ENCODE measurements at places on chromosomes 16 and 17.

GRCh38 chr16:56630134-56630533 lies 2.3 kb upstream of the MT1M start:
- DNase-seq: no peak

GRCh38 chr16:30947859-30948666 lies 805 bp upstream of the ORAI3 start:
- no peak for DNase-seq

GRCh38 chr17:29764217-29764616 lies 141.5 kb upstream of the CORO6 start:
- DNase-seq: no peak

GRCh38 chr17:3669085-3669347 lies 404 bp downstream of the EMC6 start:
- DNase-seq: no peak

DNA sequence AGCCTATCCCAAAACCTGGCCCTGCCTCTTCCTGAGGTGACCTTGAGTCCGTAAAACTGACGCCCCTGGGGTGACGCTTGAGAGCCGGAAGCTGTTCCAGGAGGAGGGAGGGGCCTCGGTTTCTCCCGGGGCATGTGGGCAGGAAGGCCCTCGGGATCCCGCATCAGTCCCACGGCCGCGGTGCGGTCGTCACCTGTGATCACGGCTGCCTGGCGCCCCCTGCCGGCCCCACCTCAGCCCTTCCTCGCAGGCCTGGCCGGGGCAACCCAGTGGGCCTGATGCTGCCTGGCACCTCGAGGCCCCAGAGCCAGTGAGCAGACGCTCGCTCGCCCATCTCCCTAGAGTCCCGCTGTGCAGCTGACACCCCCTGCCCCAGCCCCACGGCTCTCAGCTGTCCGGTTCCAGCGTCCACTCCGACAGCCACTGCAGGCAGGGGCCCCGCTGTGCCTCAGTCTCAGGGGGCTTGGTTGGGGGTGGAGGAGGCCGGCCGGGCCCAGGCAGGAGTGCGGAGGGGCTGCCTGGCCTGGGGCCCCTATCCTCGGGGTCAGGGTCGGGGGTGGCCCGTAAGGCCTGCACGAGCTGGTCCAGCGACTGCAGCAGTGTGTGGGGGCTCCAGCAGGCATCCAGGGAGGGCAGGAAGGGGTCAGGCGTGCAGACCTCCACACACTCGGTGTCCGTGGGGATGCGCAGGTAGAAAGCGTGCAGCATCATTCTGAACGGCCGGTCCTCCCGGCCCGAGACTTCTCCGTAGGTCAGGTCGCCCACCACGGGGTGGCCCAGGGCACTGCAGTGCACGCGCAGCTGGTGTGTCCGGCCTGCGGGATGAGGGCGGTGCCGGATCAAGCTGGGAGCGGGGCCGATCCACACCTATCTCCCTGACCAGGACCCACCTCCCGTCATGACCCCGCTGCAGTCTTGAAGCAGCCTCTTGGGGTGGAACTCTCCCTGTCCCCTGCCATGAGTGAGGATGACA lies 2.3 kb downstream of the RPUSD1 start:
- DNase-seq: peak; percentile 59

DNA sequence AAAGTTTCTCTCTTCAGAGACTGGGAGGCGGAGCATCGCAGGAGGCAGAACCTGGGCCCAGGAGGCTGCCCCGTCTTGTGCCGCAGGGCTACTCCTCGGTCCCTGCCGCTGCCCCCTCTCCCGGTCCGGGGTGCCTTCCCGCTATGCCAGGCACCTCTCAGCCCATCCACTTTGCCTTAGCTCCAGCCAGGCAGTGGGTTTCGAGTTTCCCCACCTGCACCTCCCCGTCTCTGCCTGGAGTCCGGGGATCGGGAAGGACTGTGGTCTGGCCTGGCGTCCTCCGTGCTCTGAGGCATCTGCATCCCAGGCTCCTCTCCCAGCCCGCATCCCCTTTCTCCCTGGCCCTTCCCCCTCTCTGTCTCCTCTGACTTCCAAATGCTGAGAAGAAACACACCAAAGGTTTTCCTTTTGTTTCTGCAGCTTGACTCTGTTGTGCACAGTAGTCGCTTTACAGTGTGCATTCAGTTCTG lies 26.8 kb upstream of the PIK3R6 start:
- DNase-seq: no peak

DNA sequence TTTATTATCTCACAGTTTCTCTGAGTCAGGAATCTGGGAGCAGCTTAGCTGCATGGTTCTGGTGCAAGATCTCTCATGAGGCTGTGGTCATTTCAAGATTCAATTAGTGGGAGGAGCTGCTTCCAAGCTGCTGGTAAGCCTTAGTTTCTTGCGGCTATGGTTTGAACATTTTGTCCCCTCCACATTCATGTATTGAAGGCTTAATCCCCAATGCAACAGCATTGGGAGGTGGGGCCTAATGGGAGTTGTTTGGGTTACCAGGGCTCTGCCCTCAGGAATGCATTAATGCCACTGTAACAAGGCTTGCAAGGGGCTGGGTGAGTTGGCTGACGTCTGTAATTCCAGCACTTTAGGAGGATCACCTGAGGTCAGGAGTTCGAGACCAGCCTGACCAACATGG lies 272.9 kb downstream of the UTP18 start:
- DNase-seq: no peak

- DNase-seq: no peak
These were observed 66.8 kb downstream of the MARCHF10 start for GRCh38 chr17:62741290-62741689.

- DNase-seq: no peak
These were observed 375.3 kb downstream of the WWOX start for GRCh38 chr16:78474762-78475161.

DNA sequence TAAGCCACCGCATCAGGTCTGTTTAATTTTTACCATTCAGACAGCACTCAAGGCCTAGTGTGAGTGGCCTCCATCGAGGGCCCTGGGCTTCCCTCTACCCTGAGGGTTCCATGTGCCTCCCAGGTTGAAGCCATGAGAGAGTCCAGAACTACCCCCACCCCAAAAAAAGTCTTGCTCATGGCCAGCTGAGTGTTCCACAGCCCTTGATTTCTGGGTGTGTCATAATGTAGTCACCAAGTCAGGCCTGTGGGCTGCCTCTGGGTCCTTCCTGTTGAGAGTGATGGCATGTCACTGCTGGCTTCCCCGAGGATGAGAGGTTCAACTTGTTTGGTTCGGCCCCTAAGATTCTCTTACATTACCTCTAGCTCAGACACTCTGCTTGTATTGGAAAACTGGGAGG lies 100.6 kb downstream of the PITPNC1 start:
- DNase-seq: peak; percentile 13

DNA sequence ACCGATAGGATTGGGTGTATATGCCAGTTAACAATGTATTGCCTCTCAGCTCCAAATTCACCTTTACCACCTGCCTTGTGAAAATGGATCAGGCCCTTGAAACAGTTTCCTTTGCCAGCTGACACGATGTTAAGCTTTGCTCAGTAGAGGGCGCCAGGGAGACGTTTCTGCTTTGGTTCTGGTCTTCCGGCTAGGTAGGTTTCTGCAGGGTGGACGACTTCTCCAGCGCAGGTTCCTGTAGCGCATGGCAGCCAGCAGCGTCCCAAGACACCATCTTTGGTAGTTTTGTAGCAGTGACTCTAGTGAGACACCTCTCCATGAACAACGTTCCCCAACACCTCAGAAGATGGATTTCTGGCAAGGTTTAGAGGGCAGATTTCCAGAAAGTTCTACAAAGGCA lies 24.0 kb downstream of the SYCE1L start:
- DNase-seq: no peak

DNA sequence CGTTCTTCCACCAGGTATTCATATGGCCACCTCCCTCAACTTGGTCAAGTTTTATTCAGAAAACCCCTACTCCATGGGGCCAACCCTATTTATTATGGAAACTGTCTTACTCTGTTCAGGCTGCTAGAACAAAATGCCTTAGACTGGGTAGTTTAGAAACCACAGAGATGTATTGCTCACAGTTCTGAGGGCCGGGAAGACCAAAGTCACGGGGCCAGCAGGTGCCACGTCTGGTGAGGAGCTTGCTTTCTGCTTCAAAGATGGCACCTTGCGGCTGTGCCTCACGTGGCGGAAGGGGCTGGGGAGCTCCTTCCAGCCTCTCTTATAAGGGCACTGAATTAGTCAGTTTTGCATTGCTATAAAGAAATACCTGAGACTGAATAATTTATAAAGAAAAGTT lies 74.3 kb downstream of the AXIN2 start:
- DNase-seq: no peak

DNA sequence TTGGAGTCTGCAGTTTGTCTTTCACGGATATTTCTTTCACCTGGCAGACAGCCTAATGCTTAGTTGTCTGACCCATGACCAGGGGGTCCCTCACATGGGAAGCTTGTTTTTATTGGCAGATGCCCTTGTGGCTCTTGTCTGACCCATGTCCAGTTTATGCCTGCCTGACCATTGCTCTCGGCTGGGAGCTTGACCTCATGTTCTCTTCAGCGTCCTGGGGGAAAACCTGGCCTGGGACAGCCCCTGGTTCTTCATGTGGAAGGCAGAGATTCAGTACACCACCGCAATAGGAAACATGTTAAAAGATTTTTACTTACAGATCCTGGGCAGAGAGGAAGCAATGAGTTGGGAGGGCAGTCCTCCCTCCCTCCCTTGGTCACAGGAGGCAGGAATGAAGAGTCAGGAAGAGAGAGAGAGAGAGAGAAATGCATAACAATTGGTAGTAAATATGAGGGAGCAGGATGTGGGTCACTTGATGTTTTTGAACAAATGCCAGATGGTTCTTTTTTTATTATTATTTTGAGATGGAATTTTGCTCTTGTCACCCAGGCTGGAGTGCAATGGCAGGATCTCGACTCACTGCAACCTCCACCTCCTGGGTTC lies 302.7 kb upstream of the MYOCD start:
- DNase-seq: no peak

DNA sequence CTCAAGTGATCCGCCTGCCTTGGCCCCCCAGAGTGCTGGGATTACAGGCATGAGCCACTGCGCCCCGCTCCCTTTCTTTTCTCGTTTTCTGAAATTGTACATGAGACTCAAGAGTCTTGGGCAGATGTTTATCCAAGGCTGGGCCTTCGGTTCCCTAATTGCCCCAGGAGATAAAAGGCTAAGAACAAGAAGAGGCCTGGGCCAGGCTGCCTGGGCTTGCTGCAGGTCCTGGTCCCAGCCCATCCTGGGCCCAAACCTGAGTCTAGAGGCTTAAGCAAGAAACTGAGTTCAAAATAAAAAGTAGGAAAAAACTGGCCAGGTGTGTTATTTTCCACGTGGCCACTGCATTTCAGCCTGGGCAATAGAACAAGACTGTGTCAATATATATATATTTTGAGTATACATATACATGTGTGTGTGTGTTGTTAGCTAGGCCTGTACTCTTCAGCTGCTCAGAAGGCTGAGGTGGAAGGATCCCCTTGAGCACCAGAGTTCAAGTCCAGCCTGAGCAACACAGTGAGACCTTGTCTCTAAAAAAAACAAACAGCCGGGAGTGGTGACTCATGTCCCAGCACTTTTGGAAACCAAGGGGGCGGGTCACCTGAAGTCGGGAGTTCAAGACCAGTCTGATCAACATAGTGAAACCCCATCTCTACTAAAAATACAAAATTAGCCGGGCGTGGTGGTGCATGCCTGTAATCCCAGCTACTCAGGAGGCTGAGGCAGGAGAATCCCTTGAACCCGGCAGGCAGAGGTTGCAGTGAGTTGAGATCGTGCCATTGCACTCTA lies 6.8 kb upstream of the CLUH start:
- no peak for DNase-seq

GRCh38 chr16:81318711-81319110 lies 3.9 kb downstream of the GAN start:
- DNase-seq: no peak

- no peak for DNase-seq
These were observed 3.8 kb upstream of the NOS2 start for GRCh38 chr17:27804113-27804512.

- no peak for DNase-seq
These were observed 165.6 kb upstream of the KCNJ16 start for GRCh38 chr17:69909389-69909788.

GRCh38 chr17:57530508-57530907 lies 214.6 kb downstream of the CCDC182 start:
- no peak for DNase-seq

DNA sequence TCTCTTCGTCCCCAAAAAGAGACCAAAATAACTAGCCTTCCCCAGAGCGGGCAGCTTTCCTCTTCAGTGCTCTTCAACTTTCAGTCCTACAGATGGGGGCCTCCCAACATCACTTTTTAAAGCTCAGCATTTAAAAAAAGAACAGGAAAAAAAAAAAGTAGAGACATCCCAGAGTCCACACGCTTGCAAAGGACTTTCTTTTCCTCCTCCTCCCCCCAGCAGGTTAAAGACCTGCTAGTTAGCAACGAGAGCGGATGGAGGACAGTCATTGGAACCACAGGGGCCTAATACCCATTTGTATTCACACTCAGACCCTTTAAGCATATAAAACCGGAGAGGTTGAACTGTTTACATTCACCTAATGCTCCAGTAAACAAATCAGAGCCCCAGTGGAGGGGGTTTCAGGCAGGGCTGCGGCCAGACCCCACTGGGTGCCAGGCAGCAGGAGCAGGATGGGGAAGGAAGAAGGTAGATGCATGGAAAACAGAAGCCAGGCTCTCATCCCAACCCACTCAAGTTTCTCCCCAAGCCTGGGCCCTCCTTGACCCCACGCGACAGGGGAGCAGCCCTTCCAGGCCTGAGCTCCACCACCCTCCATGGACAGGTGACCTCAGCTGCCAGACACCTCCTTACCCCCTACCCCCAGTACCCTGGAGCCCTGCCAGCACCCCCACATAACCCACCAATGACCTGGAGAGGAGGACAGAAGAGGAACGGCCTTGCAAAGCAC lies 15.2 kb downstream of the ZFHX3 start:
- no peak for DNase-seq

GRCh38 chr17:62670202-62670821 lies 42.8 kb downstream of the MRC2 start:
- DNase-seq: no peak

- no peak for DNase-seq
These were observed 38.1 kb downstream of the SRL start for GRCh38 chr16:4203748-4204147.

- DNase-seq: no peak
These were observed 60.7 kb upstream of the TBX2 start for GRCh38 chr17:61338874-61339478.

- DNase-seq: no peak
These were observed 216.0 kb downstream of the SEC14L1 start for GRCh38 chr17:77356690-77357201.

- no peak for DNase-seq
These were observed 1060.6 kb upstream of the CDH8 start for GRCh38 chr16:63096857-63097256.
